ENCODE measurements at places on chromosomes 4 and X.

- no peak for DNase-seq
Measured at GRCh38 chr4:152089584-152089983, 328.8 kb upstream of the GATB start.

DNA sequence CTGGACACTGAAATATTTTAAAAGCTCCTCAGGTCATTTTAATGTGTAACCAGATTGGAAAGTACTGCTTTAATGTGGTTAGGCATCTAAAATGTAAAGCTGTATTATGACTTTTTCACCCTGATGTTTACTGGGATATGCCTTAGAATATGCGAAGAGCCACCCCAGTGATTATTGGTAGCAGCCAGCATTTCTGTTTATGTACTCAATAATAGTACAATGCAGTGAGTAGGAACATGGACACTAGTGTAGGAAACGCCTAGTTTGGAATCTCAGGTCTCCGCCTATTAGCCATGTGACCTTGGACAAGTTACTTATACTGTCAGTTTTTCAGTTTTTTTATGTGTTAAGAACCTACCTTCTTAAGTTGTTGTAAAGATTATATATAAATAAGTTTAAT, 446.0 kb upstream of the PITX2 start:
- no peak for DNase-seq

GRCh38 chr4:40227284-40227683, 30.5 kb downstream of the RHOH start:
- DNase-seq = no peak

DNA sequence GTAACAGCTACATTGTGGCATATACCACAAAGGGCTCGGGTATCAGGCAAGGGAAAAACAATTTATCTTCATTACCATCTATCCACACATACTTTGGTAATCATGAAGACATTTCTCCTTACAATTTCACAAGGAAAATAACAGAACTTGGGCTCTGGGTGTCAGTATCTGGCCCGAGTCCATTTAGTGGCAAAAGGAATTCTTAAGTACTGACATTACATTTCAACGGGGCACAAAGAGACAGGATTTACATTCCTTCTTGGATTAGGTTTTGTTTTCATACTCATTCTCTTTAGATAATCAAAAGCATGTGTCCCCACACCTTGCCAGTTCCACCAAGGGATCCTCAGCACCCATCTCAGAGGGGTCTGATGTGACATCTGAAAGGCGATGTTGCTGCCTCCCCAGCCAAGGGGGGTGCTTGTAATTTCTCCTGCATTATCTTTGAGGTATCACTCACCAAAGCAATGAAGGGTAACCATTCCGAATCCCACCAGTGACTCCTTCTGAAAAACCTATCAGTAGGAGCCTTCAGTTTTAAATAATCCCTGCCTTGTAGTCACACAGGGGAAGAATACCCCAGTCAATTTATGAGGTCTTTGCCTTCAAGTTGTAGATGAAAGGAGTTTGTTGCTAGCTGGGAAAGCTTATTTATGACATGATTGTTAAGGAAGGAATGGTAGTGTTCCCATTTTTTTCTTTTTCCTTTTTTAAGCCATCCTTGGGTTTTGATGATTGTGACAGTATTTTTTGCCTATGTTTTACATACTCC, 118.6 kb downstream of the PALLD start:
- no peak for DNase-seq

GRCh38 chr4:31998807-31999206, 1278.6 kb downstream of the PCDH7 start:
- DNase-seq = no peak
